ENCODE measurements at places on chromosomes 3 and 15. TPM values are rescaled to one million over a fixed set of nuclear protein-coding genes. Genes with fewer than 3 reads are reported as not detected.
A peak's percentile ranks its signal among the peaks of the same experiment; 100 is the strongest.

The C15orf61 gene
- total RNA-seq, result 0.78 TPM

The STAC gene
- not detected for total RNA-seq

The C3orf85 gene
- not detected for total RNA-seq

The GOLGA6A gene
- not detected for total RNA-seq

The PDZRN3 gene
- 41.9 TPM for total RNA-seq

The DNAH12 gene
- 0.99 TPM for total RNA-seq

The GAP43 gene
- total RNA-seq, result not detected

The PCBP4 gene
- total RNA-seq, result 16.6 TPM

The PSMD6 gene
- 88.7 TPM for total RNA-seq

The GABRB3 gene
- total RNA-seq, result 3.6 TPM

The SEMA5B gene
- 1.0 TPM for total RNA-seq

The UROC1 gene
- not detected for total RNA-seq

The FBXL2 gene
- total RNA-seq, result 5.3 TPM

The SPINK8 gene
- not detected for total RNA-seq

The ARID3B gene
- 2.9 TPM for total RNA-seq

The SLC2A2 gene
- total RNA-seq, result 8.2 TPM

The ZNF620 gene
- 2.6 TPM for total RNA-seq

The NIPA2 gene
- 37.2 TPM for total RNA-seq

The IL5RA gene
- total RNA-seq, result not detected

The CHRD gene
- total RNA-seq, result 50.4 TPM

The TOP2B gene
- total RNA-seq, result 52.7 TPM

The CSTA gene
- not detected for total RNA-seq

The IL17RE gene
- total RNA-seq, result 18.2 TPM

DNA sequence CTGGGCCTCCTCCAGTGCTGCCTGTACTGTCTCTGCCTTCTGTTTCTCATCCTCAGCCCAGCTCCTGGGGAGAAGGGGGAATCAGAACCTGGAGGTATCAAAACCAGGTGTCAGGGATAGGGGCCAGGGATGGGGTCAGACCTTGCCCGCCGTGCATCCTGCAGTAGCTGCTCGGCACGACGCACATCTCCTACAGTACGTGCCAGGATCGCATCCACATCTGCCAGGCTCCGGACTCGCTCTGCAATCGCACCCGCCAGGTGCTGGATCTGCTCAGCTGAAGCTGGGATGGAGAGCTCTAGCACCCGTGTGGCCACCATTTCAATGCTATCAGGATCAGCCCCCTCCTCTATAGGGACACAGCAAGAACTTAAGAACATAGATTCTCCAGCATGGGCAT lies 1.4 kb upstream of the USP19 start:
- no peak for DNase-seq

DNA sequence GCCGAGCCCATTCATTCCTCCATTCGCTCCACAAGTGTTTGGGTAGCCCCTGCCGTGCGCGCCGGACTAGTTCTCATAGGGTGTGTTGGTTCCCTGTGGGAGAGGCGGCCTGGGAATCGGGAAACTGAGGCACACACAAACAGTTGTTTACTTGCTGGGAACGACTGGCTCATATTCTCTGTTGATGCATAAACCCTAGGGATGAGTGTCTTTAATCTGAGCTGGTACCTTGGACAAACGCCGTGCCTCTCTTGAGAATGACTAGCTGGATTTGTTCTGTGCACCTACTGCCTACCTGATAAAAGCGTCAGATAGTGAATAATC lies 737 bp downstream of the DNAJA4 start:
- DNase-seq, result no peak

- peak; percentile 24 for DNase-seq
These were observed 543 bp downstream of the MEF2A start for GRCh38 chr15:99566157-99566897.

DNA sequence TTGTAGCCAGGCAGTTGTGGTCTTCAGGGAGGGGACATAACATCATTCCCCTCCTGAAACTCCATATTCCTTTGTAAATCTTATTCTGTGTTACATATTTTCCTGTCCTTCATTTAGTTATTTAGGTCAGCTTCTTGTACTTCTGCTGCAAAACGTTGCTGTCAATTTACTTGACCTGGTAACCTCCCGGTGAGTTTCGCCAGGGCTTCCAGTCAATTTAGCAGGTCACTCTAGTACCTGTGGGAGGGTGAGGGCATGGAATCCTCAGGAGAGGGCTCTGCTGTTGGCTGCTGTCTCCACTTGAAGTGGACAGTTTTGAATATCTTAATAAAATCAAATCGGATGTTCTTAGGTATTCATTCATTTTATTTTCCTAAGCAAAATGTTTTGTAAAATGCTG lies 29.6 kb downstream of the FNDC3B start:
- no peak for DNase-seq

DNA sequence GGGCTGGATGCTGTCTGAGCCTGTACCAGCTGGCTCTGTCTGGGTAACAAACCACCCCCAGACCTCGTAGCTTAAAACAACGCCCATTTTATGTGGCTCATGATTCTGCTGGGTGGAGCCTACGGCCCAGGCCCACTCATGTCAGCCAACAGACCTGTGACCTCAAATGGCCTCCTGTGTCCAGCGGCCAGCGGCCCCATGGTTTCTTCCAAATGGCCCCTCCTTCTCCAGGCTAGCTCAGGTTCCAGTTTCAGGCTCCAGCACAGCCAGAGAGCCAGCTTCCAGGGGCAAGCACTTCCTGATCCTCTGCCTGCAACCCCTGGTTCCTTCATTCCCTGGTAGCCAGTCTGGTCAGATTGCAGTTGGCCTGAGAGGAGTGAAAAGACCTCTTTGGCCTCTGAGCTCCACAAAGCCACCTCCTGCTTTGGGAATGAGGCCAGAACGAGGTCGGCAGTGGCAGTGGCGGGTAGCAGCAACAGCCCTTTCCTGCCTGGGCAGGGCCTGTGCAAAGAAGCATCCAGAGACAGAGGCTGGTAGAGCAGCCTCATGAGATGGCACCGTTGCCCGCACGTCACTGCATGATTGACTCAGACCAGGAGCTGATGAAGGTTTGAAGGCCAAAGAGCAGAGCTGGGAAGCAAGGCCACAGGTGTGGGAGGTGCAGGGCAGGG lies 21.0 kb upstream of the PLXNA1 start:
- DNase-seq, result peak; percentile 11

- DNase-seq, result no peak
These were observed 31.7 kb upstream of the PRR23E start for GRCh38 chr3:127161236-127161635.

DNA sequence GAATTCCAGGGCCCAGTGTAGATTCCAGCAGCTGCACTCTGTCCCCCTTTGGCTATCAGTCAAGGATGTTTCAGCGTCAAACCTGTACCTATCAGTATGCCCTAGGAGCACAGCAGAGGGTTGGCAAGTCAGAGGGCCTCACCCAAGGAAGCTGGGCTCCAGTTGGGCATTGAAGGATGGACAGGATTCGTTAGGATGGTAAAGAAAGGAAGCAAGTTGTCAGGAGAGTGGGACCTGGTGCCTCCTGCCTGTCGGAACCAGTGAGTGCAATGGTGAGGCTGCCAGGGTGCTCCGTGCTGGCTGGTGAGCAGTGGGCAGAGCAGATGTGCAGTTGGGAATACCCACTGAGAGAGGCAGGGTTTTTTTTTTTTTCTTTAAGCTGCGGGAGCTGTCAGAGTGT lies 157.2 kb downstream of the CHDH start:
- no peak for DNase-seq

- DNase-seq, result no peak
These were observed 236.8 kb downstream of the MEIS2 start for GRCh38 chr15:36863570-36863969.

GRCh38 chr3:49266410-49267095 lies 10.5 kb downstream of the C3orf62 start:
- no peak for DNase-seq

DNA sequence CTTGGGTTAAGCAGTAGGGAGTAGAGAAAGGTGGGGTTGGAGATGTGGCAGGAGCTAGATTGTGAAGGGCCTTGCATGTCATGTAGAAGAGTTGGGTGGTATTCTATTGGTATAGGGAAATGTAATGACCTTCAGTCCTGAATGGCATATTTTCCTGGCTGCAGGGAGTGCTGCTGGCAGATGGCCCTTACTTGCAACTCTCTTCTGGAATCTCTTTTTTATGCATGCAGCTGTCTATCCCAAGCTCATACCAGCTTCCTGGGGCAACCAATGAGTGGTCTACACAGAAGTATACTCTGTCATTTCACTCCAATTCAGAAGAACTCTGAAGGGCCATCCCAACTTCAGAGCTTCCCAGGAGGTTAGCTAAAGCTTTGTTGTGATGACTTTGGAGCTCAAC lies 144.7 kb upstream of the ANKRD28 start:
- no peak for DNase-seq

DNA sequence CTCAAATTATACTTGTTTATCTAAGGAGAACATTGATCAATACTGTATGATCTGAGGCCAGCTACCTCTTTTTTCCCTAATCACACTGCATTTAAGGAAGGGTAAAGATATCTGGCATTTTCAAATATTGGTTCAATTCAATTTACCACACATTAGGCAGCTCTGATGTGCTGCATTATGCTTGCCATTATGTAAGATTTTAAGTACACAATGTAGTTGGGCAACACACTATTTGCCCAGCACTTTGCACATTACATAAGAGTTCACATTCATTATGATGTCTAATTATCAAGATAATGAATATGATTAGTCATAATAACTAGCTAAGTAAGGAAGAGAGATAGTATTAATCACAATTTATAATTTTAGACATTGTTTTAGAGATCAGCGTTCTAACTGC lies 196.3 kb downstream of the BCHE start:
- DNase-seq, result no peak

GRCh38 chr3:54696313-54696712 lies 231.5 kb downstream of the LRTM1 start:
- no peak for DNase-seq

GRCh38 chr3:190692256-190692655 lies 170.2 kb downstream of the GMNC start:
- no peak for DNase-seq

DNA sequence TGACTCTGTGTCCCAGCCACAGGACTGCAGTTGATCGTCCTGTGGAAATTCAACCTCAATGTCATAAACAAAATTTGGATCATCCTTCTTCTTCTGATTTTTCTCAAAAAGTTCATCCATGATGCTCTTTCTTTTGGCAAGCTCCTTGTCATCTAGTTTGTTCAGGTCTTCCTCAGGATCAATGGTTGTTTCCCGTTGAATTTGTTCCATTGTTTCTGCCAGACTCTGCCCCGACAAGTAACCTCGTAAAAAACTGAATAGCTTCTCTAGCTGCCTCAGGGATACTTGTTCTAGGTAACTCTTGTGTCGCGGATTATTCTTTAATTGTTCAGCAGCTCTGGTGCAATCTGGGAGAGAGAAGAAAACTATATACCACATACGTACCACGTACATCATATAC lies 4.5 kb downstream of the CEP19 start:
- DNase-seq, result no peak

- no peak for DNase-seq
These were observed 32.3 kb upstream of the DUSP7 start for GRCh38 chr3:52088445-52089367.

GRCh38 chr15:84609818-84610525 lies 9.2 kb downstream of the ZSCAN2 start:
- peak; percentile 28 for DNase-seq

- no peak for DNase-seq
These were observed 85.3 kb downstream of the LRRK1 start for GRCh38 chr15:101004500-101004899.

DNA sequence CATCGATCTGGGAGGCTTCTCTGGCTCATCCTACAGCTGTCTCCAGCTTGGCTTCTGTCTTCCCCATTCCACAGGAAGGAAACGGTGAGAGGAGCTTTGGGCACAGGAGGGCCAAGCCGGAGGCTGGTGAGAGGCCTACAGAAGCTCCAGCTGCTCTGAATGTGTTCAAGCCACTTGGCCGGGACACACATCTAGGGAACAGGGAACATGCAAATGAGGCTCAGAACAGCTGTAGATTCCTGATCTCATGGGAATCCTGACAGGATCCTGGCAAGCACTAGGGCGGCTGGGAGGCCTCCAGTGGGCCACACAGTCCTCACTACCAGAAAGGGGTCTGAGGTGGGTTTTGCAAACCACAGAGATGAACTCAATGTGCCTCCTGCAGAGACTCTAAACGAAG lies 13.7 kb downstream of the SEMA5B start:
- DNase-seq, result no peak

- no peak for DNase-seq
These were observed 153.0 kb upstream of the SMAD3 start for GRCh38 chr15:66912441-66912840.

DNA sequence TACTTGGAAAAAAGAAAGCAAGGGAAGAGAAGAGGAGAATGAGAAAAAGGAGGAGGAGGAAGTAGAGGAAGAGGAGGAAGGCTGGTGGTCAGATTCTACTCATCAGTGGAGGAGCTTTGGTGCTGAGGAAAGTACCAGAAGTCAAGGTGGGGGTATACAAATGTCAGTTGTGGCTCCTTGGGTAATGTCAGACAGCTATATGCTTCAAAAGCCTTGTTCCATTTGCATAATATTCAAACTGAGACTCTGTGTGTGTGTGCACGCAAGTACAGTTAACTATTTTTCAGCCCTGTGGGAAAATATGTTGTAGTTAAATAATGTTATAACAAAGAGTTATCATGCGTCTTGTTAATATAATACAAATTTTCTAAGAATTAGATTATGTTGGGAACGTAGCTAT lies 609.7 kb downstream of the PDCD6IP start:
- no peak for DNase-seq

DNA sequence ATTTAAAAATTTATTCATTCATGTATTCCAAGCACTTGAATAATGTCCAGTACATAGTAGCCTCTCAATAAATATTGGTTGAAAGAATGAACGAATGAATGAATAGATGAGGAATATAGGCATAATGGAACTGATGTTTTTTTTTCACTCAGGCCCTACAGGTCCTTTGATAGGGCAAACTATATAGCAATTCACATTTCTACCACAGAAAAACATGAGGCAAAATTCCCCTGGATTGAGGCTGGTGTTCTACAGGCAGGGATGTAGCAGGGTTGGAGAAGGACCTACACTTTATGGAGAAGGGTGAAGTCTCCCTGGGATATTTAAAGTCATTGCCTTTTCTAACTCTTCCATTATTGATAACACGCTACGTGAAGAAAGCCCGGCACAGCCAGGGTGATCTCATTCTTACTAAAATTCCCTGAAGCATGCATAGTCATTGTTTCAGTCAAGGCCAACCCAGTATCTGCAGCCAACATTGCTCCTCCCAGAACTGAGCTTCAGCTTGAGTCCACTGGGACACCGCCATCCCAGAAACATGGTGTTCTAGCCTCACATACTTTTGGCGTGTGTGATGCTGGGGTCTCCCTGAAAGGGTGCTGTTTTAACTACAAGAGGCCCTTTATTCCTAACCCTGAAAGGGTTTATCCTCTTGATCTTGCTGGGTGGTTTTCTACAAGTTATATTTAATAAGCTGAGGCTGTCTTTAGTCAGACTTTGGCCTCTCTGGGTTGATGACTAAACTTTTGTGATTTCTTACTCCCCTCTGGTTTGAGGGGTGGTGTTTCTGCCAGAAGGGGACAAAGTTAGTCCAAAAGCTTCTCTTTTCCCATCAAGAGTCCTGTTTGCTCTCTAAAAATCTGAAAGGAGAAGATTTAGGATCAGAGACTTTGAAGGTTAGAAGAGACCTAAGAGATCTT lies 25.9 kb upstream of the FBN1 start:
- DNase-seq, result no peak

- peak; percentile 9 for DNase-seq
These were observed 154.4 kb downstream of the TUSC7 start for GRCh38 chr3:116863822-116864589.

Measured in body of pancreas (tissue), 4 donors.